Pulmonary artery endothelial cell (primary cell): ENCODE measurements at places on chromosomes 2 and 18. TPM values are rescaled to one million over a fixed set of nuclear protein-coding genes. Genes with fewer than 3 reads are reported as not detected.

The SERPINB13 gene
- total RNA-seq, result not detected in 2 replicates

The CD207 gene
- total RNA-seq, result not detected in 2 replicates

The NR4A2 gene
- 0.07 and 0.11 TPM in 2 replicates for total RNA-seq

The TRIM43 gene
- not detected in 2 replicates for total RNA-seq

The WNT6 gene
- total RNA-seq, result not detected in 2 replicates

The ACTR2 gene
- 174 and 179 TPM in 2 replicates for total RNA-seq

The CD226 gene
- 0.04 and 0.13 TPM in 2 replicates for total RNA-seq

The NAT8 gene
- total RNA-seq, result not detected in 2 replicates

The SCN1A gene
- not detected in 2 replicates for total RNA-seq

The DSG4 gene
- not detected in 2 replicates for total RNA-seq

The TCF23 gene
- not detected in 2 replicates for total RNA-seq

The FMNL2 gene
- 26.6 and 27.0 TPM in 2 replicates for total RNA-seq

The ACKR3 gene
- total RNA-seq, result 43.8 and 57.0 TPM in 2 replicates

The CYP26B1 gene
- 0.13 and 0.78 TPM in 2 replicates for total RNA-seq

The SERTAD2 gene
- total RNA-seq, result 3.0 and 3.7 TPM in 2 replicates

The FSHR gene
- total RNA-seq, result not detected in 2 replicates

The LBX2 gene
- 2.4 and 4.2 TPM in 2 replicates for total RNA-seq

The CHRND gene
- total RNA-seq, result not detected in 2 replicates

The CFAP65 gene
- under 0.01 TPM in 1 of 2 replicates, not detected in the other for total RNA-seq

The DNAJB2 gene
- total RNA-seq, result 20.8 and 31.0 TPM in 2 replicates

The UGT1A3 gene
- total RNA-seq, result not detected in 2 replicates

The EDAR gene
- not detected in 2 replicates for total RNA-seq

The COA5 gene
- total RNA-seq, result 21.7 and 23.7 TPM in 2 replicates

The HES6 gene
- 3.2 and 6.6 TPM in 2 replicates for total RNA-seq

The NEURL3 gene
- not detected in 2 replicates for total RNA-seq

The GTF2A1L gene
- total RNA-seq, result 0.59 and 0.74 TPM in 2 replicates

The DRC1 gene
- total RNA-seq, result 0.13 and 0.18 TPM in 2 replicates

The REG1B gene
- not detected in 2 replicates for total RNA-seq
